ENCODE measurements at places on chromosomes 1 and 21.

DNA sequence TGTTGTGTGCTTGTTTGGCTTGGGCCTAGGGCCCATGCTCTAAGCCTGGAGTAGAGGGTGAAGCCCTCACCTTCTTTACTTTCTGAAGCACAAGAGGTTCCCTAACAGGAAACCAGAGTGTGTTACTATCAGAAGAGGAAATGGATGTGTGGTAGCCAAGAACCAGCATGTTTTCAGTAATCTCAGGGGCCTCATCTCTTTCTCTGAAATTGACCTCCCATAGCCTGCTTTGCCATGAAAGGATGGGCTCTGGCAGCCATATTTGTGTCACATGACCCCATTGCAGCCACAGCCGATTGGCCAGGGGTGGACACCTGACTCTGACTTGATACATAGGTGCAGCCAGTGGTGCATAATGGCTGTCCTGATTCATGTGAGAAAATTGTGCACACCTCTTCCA, 18.6 kb downstream of the A3GALT2 start:
- no peak for DNase-seq

GRCh38 chr1:225182716-225183115, 245.1 kb downstream of the LBR start:
- DNase-seq: no peak

- no peak for DNase-seq
Observed at GRCh38 chr1:56435434-56436262, 143.7 kb downstream of the PLPP3 start.

- DNase-seq: no peak
Observed at GRCh38 chr1:57067863-57068262, 102.0 kb upstream of the C8B start.

GRCh38 chr1:74913978-74914377, 181.0 kb downstream of the TYW3 start:
- DNase-seq: no peak

DNA sequence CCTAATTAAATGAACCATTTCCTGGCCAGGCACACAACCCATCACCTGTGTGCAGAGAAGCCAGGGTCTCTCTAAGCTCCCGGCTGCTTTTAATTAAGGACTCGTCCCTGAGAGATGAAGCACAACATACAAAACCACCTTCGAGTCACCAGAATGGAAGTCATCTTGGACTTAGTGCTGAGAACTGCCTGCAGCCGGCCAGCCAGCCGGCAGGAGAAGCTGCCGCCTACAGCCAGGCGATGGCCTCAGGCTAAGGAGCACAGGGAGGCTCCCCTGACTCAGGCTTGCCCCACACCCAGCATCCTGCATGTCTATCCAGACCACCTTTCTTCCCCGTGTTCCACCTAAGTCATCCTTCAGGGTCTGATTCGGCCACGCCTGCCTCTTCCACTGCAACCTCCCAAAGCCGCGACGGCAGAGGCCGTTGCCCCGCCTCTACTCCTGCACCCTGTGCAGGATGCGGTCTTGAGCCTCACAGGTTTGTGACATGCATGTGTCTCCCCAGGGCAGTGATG, 83.6 kb downstream of the SLC66A1 start:
- no peak for DNase-seq

DNA sequence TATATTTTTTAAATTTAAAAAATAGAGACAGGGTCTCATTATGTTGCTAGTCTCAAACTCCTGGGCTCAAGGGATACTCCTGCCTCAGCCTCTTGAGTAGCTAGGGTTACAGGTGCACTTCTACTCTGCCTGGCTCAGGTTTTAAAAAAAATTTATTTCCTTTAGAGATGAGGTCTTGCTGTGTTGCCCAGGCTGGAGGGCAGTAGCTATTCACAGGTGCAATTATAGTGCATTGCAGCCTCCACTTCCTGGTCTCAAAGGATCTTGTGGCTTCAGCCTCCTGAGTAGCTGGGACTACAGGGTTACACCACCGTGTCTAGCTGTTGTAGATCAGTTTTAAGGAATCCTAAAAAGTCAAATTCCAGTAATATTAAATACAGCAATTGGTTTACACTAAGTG, 5.0 kb downstream of the RNF11 start:
- DNase-seq: no peak

DNA sequence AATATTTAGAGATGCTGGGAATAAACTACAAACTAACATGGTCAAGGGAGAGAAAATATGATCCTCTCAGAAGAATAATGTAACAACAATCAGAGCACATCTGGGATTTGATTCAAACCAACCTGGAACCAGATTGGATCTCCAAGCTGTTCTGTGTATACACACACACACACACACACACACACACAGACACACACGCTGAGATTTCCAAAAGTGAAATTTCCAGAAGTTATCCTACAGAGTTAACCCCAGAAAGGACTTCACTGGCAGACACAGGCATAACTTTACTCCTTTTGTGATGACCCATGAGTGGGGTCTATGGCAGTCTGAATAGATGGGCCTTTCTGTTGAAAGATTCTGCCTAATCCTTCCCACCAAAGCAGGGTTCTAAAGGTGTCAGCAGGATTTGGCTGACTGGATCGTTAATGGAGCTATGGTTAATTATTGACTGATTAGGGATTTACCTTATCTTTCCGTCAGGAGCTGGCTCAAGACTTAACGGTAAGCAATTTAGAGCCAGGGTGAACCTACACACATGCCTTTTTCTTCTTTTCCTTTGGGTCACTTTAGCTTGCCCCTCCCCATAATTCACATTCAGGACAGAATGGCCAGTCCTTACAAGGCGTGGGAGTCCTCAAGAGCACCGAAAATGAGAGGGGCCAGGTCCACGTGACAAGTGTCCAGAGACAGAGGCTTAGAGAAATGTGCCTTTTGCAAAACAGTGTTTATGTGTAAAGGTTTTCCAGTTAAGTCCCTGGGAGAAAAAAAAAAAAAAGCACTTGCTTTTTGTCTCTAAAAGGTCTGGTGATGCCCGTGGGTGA, 10.9 kb upstream of the PROX1 start:
- no peak for DNase-seq

GRCh38 chr1:8723010-8723409, 94.4 kb downstream of the RERE start:
- no peak for DNase-seq

DNA sequence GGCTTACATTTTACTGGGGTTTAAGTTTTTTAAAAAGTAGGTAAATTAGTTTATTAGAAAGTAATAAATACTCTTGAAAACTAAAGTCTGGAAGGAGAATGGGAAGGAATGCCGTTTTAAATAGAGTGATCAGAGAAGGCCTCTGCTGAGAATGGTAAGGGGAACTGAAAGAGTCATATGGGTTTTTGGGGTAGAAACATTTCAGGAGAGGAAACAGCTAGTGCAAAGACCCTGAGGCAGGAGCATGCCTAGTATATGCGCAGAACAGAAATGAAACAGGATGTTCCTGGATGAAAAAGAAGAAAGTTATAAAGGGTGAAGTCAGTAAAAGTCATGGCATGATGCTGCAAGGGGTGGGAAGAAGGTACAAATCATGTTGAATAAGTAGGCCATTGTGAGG, 38.9 kb downstream of the ZC3H11B start:
- no peak for DNase-seq

DNA sequence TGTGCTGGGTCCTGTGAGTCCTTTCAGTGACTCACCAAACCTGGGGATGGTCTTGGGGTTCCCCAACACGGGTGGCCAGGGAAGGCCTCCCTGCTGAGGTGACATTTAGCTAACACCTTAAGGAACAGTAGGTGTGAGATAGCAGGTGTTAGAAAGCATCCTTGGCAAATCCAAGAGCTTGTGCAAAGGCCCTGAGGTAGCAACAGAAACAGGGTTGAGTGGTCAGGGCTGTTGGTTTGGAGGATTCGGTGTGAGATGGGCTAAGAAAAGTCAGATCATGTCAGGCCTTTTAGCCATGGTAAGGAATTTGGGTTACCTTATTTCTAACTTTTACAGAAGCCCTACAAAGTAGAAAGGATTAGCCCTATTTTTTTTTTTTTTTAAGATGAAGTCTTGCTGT, 343.0 kb downstream of the CAMTA1 start:
- no peak for DNase-seq

GRCh38 chr1:226826479-226827261, 43.7 kb upstream of the PSEN2 start:
- no peak for DNase-seq

DNA sequence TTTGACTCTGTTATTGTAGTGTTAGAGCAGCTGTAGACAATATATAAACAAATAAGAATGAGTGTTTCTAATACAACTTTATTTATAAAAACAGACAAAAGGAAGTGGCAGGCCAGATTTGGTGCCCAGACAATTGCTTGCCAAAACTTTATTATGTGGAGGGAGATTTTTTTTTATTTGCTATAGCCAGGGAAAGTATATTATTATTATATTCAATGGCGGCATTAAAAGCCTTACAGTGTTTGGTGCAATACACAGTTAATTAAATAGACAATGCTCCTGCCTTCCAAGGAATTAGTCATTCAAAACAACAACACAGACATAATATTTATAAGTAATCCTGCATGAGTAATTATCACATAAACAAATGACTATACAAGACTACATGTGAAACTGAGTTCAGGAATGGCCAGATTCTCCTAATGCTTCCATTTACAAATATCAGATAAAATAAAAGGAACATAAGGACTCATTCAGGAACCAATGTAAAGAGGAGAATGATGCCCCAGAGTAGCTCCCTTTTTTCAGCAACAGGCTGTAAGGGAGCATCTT, 10.6 kb upstream of the RC3H1 start:
- DNase-seq: no peak

- no peak for DNase-seq
Observed at GRCh38 chr21:45386728-45387371, 18.1 kb upstream of the COL18A1 start.

- no peak for DNase-seq
Observed at GRCh38 chr1:225554216-225554812, 98.6 kb downstream of the ENAH start.

- DNase-seq: no peak
Observed at GRCh38 chr1:77534456-77534855, 148.0 kb downstream of the ZZZ3 start.

DNA sequence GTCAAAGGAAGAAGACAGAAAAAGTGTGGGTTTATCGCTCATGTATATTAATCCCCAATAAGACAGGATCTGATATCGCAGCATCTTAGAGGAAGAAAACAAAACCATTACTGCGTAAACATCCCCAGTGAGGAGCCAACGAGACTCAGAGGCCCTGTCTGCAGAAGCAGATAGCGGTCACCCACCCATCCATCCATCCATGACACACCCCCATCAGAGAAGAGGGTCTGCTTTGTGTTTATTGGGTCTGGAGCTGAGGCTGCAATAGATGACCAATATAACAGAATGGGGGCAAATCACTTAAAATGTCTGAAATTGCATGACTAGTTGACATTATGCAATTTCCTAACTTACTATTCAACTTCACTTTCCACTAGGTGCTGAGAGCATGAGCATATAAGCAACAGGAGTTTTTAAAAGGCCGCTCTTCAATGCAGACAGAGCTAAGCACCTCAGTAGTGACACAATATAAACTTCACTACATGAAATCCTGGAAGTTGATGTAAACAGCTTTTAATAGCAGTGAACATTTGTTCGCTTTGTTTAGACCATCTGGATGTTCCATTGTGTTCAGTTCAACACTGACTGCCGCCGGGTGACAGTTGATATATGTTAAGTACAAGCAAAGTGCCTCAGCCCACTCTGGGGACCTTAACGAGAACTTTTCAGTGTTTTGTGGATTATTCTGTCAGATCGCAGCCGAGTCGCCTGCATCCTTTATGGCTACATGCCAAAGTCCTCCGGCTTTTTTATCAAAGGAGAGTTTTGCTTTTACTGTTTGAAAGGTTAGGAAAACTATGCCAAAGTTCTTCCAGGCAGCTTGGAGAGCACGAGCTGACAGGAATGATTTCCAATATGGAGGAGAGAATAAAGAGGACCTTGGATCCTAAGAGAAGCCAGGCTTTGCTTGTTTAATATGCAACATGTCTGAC, 167.5 kb downstream of the ZNF281 start:
- DNase-seq: peak; percentile 46

DNA sequence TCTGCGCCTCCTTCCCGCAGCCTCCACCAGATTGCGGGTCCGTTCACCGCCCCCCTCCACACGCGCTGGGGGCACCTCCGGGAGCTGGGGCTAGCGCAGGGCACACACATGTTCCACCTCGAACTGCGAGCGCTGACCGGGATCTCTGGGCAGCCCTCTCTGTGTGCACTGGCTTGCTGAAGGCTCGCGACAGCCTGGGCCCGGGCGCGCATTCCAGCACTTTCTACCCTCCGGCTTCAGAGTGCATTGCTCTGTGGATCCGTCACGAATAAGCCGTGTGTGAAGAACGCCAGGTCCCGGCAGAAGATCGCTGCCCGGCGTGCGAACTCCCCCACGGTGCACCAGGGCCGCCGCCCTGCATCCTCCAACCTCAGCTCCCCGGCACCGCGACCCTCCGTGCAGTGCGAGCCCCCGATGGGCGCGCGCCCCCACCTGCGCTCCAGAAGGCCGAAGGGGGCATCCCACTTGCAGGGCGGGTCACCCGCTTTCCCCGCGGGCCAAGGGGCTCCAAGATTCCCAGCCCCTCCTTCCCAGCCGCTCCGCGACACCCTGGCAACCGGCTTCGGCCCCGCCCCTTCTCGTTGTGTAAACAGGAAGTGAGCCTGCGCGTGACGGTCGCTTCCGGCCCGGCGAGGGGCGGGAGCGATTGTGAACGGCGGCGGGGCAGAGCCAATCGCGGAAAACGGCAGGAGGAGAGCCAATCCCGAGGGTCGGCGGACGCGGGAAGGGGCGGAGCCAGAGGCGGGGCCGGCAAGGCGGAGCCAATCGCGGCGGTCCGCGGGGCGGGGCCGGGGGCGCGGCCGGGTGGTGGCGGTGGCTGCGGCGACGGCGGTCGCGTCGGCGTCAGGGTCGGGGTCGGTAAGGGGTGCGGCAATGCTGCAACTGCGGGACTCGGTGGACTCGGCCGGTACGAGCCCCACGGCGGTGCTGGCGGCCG, at the start of gene TPRG1L:
Gene TPRG1L (plus strand): TSS at position 816 of the 937 bp plus-strand sequence. CDS start 58 bp downstream, at position 874.
- DNase-seq: peak; percentile 96

DNA sequence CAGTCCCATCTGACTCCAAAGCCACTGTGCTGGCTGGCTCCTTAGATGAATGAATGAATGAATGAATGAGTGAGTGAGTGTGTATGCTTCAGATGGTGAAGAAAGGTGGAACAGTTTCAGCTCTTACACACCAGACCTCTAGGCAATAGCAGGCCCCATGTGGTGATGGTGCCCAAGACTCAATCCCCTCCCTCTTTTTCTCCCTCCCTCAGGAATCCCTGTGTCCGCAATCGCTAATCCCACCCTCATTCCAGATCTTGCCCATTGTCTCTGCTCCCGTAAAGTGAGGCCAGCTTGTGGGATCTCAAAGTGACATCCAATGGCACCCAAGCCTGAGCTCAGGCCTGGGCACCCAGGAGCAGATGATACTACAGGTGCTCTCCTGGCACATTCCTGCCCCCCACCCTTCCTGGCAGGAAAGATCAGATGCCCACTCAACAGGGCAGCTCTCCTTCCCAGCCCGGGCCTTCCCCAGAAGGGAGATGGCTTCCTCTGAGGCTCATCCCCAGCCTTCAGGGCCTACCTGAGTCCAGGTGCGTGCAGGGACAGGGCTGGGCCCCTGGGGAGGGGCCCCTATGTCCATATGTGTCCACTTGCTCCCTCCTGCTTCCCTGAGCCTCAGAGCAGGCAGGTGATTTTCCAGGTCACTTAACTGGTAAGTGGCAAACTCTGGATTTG, 106.4 kb downstream of the HMGB4 start:
- no peak for DNase-seq

- DNase-seq: no peak
Observed at GRCh38 chr21:44383216-44383615, 29.8 kb downstream of the TRPM2 start.
